ENCODE measurements at places on chromosomes 6 and 20.

DNA sequence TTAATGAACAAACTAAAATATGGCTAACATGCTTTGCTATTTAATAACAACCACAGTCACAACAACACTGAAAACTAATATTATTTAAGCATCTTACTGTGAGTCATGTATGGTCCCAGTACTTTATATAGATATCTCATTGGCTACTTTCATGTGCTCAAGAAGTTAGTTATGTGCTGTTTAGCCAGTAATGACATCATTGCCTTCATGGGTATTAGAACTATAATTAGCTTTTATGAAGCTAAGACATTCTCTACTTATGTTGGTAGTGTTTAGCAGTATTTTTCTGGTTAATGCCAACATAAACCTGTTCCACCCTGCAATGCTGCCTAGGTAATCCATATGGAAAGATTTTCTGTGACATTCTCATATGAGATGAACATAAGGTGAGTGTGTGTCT is 56.1 kb downstream of the ADGRG6 start:
- no peak for DNase-seq

- no peak for DNase-seq
These were observed 115.2 kb upstream of the NXT1 start for GRCh38 chr20:23235173-23236027.

- no peak for DNase-seq
These were observed 68.7 kb downstream of the TOX2 start for GRCh38 chr20:43983359-43983758.

- no peak for DNase-seq
These were observed 56.7 kb downstream of the GMPR start for GRCh38 chr6:16295060-16295459.

DNA sequence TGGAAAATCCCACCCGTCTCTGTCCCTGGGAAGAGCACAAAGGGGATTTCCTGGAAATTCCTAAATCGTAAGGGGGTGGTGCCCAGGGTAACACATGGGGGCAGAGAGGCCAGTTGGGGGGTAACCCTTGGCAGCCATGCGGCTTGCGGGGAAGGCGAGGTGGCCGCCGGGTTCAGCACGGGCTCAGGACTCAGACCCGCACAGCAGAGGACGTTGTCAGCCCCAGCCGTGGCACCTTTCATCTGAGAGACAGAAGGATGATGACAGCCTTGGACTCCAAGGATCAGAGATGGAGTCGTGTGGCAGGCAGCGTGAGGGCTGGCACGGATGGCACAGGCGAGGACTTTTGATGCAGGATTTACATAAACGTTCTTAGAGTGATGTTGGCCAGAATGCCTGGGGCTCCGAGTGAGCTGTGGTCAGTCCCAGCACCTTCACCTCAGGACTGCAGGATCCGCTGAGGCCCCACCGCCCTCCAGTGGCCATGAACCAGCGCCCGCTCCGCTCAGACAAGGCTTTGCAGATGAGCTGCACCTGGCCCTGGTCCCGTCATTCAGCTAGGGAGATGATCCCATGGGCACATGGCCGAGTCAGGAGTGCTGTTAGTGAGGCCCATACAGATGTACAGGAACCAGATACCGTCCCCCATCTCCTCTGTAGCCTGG is 190.3 kb downstream of the TAF4 start:
- DNase-seq, result no peak

DNA sequence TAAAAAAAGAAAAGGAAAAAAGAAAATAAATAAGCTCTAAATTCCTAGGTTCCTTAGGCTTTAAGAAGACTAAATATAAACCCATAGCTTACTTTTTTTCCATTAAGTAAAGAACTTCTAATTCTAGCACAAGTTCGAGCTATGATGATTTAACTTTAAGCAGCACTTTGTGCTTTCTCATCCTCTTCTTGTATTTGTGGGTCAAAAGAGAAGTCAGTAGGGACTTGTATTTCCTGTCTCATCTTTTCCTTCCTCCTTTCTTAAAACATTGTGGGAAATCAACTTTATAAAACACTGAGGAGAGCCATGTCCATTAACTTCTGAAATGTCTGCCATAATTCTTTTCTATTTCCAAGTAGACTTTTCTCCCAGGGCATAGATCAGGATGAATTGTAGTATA is 637.7 kb upstream of the CITED2 start:
- DNase-seq, result no peak

GRCh38 chr20:61251529-61252393 is at the start of gene CDH4:
Gene CDH4, plus strand, starts transcription at chr20:61252261.
- no peak for DNase-seq

DNA sequence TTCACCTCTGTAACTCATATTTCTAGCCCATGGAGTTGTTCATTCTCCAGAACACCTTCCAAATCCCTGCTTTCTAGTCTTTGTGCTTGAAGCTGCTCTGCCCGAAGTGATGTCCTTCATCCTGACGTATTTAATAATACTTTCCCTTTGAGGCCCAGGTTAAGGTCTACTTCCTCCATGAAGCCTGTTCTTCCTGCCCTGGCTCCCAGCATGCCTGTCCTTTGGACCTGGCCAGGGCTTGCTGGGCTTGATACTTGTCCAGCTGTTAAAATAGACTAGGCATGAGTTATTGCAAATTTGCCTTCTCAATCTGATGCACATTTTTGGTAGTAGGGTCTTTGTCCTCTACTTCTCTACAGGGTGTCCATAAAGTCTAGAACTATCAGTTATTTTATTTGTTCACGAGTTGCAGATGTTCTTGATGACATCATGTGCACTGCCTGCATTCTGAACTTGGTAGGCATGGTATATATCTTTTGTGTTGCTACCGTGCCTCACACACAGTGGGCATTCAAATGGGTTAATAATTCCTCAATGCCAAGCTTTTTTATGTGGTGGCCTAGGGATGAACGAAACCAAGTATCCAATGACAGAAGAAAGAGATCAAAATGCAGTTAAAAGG is 3.1 kb upstream of the MAP7 start:
- no peak for DNase-seq

DNA sequence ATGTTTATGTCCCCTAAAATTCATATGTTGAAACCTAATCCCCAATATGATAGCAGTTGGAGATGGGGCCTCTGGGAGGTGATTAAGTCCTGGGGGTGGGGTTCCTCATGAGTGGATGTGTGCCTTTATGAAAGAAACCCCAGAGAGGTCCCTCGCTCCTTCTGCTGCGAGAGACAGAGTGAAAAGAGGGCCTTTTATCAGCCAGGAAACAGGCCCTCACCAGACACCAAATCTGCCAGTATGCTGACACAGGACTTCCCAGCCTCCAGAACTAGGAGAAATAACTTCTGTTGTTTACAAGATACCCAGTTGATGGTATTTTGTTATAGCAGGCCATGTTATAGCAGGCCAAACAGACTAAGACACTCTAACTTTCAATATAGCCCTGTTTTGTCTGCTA is 100.9 kb upstream of the NFATC2 start:
- no peak for DNase-seq

GRCh38 chr6:1363298-1363697 is 26.1 kb upstream of the FOXF2 start:
- no peak for DNase-seq

DNA sequence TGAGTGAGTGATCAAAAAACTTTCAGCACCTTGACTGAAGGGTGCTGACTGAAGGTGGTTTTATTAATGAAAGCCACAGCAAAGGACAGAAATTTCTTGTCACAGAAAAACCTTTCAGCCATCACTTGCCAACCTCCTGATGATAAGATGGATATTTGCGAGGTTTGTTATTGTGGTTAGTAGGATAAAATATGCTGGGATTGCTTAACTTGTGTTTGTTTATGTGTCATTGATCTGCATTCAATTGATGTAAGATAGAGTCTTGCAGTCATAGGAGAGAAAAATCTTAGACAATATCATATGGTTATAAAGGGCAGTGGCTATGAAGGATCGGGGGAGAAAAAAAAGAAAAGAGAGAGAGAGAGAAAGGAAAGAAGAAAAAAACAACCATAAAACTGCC is 1.2 kb downstream of the TSBP1 start:
- DNase-seq, result no peak

DNA sequence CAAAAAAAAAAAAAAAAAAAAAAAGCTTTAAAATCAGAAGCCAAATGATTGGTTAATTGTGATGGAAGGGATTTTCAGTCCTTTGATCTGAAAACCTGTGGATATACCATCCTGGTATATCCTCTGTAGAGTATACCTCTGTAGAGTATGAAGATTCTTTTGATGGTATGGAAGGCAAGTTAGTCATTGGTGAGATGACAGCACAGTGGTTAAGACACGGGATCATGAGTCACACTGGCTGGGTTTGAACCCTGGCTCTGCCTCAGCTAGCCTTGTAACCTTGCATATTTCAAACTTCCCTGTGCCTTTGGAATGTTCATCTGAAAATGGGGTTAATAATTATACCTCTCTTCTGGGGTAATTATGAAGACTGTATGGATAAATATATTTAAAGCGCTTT is 179.3 kb downstream of the CARMIL1 start:
- DNase-seq, result no peak

DNA sequence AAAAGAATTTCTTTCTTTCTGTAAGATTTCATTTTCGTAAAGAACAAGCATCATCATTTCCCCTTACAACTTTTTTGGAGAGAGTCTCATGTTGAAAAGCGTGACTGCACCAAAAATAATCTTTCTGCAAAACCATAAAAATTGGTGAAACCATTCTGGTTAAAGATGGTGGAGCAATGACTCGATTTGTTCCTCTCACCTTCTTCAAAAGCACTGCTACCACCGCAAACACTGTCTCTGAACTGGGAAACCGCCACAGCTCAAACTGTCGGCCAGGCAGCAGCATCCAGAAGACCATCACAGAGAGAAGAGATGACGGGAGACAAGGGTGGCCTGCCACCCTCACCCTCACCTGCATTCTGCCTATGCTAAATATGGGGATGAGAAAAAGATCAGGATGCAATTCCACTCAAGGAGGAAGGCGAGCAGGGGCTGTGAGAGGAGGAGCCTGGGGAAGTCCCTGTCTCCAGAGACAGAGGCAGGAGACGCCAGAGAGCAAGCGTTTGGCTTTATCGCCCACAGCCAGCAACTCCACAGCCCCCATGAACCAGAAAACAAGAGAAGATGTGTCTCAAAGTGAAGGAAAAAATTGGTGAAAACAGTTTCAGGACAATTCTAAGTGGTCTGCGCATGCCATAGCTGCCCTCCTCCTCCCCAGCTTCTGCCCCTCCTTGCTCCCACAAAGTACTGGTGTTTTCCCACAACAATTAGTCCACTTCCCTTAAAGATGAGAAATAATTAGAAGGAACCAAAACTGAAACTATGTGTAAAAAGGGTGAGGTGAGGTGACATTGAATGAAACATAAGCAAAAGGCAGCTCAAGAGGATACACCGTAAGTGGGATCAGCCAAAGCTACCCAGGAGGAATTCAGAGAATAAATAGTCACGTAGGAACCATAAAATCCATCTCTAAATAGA is 255.5 kb downstream of the KIF16B start:
- DNase-seq, result no peak

DNA sequence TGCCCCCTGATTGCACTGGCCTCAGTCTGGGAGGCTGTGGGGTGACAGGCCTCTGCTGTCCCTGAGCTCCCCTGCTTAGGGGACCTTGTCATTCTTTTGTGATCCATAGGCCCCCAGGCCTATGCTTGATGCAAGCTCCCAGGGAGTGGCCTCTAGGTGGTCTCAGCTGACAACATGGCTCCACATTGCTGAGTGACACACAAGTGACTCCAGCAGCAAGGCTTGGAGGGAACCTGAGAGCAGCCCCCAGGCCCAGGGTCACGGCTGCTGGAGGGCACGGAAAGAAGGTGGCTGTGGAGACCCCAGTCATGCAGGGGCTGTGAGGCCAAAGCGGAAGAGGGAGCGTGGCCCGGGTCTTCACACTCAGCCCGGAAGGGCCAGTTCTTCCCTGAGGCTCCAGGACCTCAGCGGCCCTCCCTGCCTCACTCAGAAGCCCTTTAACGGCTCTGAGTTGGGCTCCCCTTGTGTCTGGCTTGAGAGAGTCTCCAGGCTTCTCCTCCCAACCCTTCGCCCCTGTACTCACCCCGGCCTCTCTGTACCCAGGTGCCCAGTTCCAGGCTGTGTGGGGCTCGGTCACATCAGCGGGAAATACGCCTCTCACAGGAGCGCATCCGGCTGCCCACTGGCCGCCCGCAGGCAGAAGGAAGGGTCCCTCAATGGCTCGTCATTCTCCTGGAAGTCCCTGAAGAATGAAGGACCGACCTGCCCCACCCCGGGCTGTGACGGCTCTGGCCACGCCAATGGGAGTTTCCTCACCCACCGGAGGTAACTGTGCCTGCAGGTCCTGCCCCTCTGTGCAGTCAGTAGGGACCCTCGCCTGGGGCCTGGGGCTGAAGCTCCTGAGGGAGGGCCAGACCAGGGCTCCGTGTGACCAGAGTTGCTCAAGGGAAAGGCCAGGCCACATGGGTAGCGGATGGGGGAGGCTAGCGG is 23.7 kb upstream of the PCMTD2 start:
- DNase-seq, result no peak

DNA sequence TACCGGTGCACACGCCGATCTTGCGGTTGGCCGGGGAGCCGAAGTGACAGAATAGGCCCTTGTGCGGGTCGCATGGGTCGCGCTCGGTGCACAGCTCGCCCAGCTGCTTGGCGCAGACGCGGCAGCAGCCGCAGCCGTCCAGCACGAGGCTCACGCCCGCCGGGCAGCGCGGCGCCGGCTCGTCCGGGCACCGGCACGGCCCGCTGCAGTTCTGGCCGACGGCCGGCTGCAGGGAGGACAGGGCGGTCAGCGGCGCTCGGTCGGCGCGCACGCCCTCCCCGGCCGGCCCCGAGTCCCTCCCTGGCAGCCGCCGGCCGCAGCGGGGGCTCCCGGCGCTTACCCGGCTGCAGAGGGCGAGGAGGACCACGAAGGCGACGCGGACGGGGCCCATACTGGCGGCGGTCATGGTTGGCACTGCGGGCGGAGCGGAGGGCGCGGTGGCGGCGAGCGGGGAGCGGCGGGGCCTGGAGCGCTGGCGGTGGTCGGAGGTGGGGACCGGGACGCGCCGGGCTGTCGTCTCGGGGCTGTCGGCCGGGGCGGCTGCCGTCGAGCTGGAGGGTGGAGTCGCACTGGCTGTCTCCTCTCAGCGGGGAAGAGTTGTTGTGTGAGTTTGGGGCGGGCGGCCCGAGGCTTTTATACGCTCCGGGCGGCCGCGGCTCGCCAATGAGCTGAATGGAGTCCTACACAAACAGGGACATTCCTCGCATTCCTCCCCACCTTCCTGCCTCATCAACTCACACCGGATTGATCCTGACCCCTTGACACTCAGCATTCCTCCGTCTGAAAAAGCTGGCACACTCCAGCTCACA is at the start of gene CCN2:
Gene CCN2, minus strand, starts transcription at position 606 of the 809 bp plus-strand sequence. Its CDS starts 200 bp downstream, at position 406.
- DNase-seq, result no peak
